ENCODE measurements at places on chromosomes 12 and 14.

GRCh38 chr14:37168721-37169120, 3.7 kb downstream of the SLC25A21 start:
- DNase-seq = no peak

- peak; percentile 25 for DNase-seq
Measured at GRCh38 chr12:27333403-27334009, 870 bp downstream of the BMAL2 start.

- DNase-seq = no peak
Measured at GRCh38 chr12:19223018-19223417, 93.5 kb downstream of the PLEKHA5 start.

GRCh38 chr12:12682284-12682683, 13.7 kb downstream of the GPR19 start:
- DNase-seq = no peak

Measured in stimulated activated CD4-positive, alpha-beta T cell treated with anti-CD3 and anti-CD28 coated beads, Interleukin-1b, Interleukin-23, amount 100 ng/mL, for 48 hours (primary cell).